C1 segment of cervical spinal cord (tissue), 14 donors: ENCODE measurements at places on chromosomes 4 and X.

- no peak for DNase-seq
These were observed 111.3 kb downstream of the TET2 start for GRCh38 chr4:105257817-105258495.

DNA sequence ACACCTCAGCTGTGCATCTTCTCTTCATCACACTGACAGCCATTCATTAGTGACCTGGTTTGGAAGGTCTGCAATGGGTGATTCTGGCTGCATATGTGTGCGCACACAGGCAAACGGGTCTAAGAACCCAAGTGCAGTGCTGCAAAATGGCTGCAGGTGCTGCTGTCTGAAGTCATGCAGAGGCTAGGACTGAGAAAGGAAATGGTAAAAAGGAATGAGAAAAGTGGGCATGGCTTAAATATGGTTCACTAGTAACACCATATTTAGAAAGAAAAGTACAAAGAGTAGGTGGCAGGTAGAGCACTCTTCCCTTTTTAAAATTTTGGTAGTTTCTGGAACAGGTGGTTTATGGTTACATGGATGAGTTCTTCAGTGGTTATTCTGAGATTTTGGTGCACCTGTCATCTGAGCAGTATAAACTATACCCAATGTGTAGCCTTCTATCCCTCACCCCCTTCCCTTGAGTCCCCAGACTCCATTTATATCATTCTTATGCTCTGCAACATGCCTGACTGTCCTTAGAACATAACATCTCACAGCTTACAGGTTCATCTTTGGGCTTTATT is 78.4 kb downstream of the CCNG2 start:
- DNase-seq, result no peak

- no peak for DNase-seq
These were observed 92.2 kb upstream of the SLIT2 start for GRCh38 chr4:20159516-20159915.

DNA sequence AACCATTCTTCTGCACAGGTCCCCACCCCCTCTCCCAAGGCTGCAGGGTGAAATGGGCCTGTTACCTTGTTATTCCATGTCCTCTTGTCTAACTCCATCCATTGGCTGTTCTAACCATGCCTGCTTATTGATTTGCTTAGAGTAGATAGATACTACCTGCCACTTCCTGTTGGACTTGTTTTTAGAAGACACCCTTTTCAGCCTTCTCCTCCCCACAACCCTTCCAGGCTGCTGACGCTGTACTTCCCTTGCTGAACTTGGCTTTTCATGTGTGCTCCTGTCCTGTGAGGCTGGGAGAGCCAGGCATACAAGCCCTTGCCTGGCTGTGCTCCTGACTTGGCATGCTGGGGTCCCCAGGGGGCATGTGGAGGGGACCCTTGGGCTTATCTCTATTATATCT is 81.9 kb downstream of the AASDH start:
- DNase-seq, result no peak

DNA sequence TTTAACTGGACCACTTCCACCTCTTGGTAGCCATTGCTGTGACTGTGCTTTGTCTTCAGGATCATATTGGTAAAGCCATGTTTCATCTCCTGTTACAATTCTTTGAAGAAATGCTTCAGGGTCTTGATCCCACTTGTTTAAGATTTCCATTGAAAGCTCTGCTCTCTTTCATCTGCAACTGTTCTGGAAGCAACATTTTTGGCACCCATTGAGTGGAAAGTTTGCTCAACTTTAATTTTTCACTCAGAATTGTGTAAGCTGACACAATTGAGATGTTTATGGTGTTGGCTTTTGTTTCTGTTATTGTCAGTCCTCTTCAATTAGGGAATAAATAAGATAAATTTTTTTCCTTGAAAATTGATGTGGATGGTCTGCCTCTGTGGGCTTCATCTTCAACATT is 237.4 kb downstream of the MAPK10 start:
- no peak for DNase-seq

GRCh38 chrX:128897621-128898020 is 625.7 kb downstream of the SMARCA1 start:
- no peak for DNase-seq

DNA sequence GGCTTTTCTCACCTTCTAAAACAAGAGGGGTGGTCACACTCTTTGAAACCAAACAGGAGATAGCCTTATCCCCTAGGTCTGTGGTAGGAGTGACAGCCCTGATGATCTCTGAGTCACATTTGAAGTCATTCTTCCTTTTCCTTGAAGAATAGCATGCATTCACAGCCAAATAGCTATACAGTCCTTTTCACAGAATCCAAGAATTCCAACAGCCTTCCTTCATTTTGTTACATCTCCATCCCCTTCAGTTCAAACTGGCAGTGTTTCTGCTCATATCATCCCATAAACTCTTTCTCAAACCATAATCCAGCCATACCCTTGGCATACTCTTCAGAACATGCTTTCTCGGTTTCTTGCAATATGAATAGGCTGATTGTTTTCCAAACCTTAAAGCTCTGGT is 33.3 kb upstream of the TMEM184C start:
- DNase-seq, result no peak

- no peak for DNase-seq
These were observed 59.8 kb downstream of the ZNF711 start for GRCh38 chrX:85303544-85303943.

GRCh38 chr4:158519226-158519625 is 2.5 kb upstream of the RXFP1 start:
- no peak for DNase-seq

GRCh38 chr4:10075953-10076391 is 40.6 kb downstream of the WDR1 start:
- DNase-seq, result no peak

DNA sequence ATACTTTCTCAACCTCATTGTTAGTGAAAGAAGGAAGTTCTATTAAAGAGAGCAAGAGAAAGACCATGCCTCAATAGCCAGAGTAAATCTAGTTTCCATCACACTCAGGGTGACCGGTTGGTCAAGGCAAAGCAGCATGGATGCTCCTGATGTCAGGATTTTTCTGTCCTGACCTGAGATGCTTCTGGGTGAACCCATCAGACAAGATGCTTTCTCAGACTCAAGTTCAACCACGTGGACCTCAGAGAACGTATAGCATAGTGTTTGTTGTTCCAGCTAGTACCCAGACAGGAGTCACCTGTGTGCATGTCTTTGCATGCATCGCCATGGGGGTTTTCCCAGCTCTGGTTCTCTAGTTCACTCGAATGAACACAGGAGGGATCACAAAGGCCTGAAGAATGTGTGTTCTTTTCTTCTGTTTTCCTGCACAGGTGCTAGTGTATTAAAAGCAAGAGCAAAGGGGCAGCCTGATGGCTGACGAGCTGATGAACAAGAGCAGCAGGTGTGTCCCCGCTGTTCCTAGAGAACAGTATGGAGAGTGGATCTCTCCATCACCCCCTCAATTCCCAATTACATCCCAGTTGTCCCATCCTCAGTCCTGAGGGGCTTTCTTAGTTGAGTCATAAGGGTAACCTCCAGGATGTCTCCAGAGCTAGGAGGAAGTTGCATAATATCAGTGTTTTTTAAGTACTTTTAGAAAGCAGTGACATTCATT is 110.5 kb upstream of the ENPP6 start:
- no peak for DNase-seq

DNA sequence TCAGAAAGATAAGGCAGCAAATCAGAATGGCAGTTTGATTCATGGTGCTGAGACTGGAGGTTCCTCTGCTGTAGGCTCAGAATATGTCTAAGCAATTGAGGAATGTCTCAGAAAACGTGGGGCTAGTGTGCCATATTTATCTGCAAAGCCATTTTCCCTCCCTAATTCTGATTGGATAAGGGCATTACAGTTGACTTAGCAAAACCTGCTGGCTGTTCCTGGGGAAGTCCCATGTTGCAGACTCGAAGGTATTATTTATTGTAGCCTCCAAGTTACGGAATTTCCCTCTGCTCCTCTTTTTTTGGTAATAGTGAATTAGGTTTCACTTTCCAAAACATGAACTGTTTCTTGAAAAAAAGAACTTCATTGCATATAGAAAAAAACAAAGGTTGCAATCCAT is at the start of gene CXCL10:
TSS of gene CXCL10 (minus strand) at position 109 of the 400 bp plus-strand sequence. CDS start at position 43, 66 bp downstream.
- no peak for DNase-seq

- DNase-seq, result no peak
These were observed 35.1 kb upstream of the AP1AR start for GRCh38 chr4:112196461-112196860.

DNA sequence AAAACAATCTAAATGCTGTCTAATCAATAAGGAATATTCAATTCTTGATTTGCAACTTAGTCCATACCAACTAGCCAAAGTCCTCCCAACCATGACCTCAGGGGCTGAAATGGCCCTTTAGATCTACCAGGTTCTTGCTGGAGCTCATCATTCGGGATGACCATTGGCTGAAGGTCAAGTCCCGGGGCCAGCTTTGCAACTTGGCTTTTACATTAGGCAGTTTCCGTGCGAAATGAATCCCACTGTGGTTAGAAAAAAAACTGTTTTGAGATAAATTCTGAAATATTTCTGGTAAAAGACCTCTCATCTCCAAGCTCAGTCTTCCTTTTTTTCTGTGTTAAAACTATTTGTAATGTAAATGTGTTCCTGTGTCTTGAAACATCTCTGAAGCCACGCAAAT is 178.6 kb downstream of the TENM3 start:
- no peak for DNase-seq

- DNase-seq, result no peak
These were observed 182.1 kb upstream of the TET2 start for GRCh38 chr4:104964410-104965175.

DNA sequence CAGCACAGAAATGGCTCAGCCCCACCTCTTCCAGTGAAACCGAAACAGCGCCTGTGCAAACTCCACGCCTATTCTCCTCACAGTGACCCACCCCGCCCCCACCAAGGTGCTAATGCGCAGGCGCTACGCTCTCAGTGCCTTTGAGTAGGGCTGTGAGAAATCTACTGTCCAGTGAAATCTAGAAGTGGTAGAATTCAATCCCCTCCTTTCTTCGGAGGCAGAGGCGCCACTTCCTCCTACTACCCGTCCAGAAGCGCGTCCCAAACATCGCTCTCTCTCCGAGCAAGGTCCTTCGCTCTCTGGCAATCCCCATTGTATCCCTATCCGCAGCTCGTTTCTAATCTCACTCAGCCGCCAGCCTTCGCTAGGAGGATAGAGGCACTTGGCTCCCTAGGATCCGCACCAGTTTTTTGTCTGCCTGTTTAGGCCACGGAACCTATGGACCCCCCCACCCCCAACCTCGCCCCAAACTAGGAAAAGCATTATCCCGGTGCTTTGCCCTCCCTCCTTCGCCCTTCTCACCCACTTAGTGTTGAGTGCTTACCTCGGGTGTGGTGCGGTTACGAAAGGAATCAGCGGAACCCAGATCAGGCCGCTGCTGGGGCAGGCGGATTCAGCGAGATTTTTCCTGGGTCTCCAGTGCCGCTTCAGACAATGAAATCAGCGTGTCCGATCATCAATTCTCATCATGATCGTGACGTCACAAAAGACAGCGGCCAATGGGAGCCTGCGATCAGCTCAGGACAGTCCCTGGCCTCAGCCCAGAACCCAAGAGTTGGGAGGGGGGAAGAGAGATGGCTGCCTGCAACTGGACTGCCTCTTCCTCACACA is at the start of gene HDX:
TSS of gene HDX (minus strand) at position 656 of the 831 bp plus-strand sequence. CDS start 27,056 bp downstream, outside the sequence.
- DNase-seq, result peak; percentile 69

GRCh38 chrX:22081475-22082092 is 49.5 kb downstream of the PHEX start:
- DNase-seq, result no peak

DNA sequence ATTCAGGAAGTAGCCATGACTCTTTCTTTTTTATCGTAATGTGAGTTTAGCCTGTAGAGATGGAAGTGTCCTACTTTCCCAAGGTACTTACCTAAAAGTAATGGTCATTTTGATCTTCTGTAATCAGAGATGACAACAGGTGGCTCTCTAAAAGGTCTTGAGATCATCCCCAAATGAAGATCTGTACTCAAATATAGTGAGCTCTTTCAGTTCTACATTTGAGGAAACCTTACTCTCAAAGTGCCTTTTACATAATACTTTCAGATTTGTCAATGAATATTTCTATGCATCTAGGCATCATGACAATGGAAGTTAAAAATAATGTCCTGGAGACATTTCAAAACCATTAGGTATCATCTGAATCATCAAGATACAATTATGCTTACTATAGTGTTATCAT is 17.2 kb upstream of the MND1 start:
- DNase-seq, result no peak

GRCh38 chr4:7524843-7525242 is 90.1 kb upstream of the PSAPL1 start:
- DNase-seq, result no peak

DNA sequence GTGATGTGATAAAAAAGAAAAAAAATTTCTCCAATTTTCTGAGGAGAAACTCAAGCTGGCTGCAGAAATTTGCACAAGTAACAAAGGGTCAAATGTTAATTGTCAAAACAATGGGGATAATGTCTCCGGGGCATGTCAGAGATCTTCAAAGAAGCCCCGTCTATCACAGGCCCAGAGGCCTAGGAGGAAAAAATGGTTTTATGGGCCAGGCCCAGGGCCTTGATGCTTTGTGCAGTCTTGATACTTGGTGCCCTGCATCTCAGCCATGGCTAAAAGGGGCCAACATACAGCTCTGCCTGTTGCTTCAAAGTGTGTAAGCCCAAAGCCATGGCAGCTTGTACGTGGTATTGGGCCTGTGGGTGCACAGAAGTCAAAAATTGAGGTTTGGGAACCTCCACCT is 961.0 kb downstream of the FAM133A start:
- no peak for DNase-seq

DNA sequence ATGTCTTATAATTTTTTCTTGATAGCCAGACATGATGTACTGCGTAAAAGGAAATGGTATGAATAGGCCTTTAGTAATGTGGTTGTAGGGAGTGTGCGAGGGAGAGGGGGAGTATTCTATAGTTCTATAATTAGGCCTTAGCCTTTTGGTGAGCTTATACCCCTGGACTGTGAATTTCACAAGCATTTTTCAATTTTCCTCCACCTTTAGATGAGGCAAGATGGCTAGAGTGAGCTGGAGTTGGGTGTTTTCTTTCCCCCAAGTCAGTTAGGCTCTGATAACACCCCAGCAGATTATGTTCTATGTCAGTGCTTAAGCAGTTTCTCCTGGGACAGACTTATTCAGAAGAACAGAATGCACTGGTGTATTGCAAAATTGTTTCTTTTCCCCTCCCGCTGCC is 210.2 kb upstream of the NPY2R start:
- no peak for DNase-seq

DNA sequence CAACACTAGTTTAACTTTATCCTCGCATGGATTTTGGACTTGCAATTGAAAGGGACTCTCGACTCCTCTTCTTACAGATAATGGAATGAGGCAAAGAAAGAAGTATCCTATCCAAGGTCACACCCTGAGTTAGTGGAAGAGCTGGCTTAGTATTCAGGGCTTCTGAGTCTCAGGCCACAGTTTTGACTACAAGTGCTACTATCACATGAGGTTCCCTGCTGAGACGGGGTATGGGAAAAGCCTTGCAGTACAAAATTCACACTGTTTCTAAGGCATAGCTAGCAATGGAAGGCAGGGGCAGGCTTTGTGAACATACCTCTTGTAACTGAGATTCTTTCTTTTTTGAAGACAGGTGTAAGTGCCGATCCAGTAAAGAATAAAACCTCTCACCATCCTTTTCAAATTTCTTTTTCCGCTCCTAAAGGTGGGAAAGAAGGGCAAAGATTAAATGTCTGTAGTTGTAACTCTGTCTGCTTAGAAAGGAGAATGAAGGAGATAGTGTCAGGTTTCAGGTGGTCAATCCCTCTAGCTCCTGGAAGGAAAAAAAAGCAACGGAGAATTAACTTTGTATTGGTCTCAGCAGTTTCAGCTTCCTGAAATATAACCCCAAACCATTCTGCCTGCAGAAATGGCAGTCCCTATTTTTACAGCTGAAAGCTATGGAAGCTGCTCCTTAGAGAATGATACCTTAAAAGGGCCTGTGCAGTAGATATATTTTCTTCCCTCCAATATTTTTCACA is 199.0 kb downstream of the OPHN1 start:
- no peak for DNase-seq

- no peak for DNase-seq
These were observed 222.1 kb upstream of the INTU start for GRCh38 chr4:127410644-127411043.
